Activated CD8-positive, alpha-beta T cell treated with anti-CD3 and anti-CD28 coated beads, Interleukin-2, amount 10 ng/mL, durations not matched to agents 7 days and 5 days (primary cell): ENCODE measurements at places on chromosomes 4 and X. TPM values are rescaled to one million over a fixed set of nuclear protein-coding genes. Genes with fewer than 3 reads are reported as not detected.

DNA sequence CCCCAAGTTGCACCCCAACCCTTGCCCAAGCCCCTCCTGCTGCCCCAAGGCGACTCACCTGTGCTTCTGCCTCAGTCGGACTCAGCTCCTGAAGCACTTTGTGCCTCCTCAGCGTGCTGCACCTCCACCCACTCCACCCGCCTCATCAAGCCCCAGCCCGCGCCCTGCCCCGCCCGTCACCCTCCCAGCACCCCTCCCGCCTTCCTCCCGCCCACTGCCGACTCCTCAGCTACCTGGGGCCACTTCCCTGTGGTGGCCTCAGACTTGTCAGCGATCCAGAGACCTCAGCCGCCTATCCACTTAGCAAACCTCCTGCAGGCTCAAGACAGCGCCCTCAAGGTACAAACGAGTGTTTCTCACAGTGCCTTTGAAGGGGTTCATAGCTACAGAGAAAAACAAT, 19.6 kb upstream of the IQCM start:
- no peak for DNase-seq

Gene ENOPH1
- total RNA-seq = 45.3 TPM

DNA sequence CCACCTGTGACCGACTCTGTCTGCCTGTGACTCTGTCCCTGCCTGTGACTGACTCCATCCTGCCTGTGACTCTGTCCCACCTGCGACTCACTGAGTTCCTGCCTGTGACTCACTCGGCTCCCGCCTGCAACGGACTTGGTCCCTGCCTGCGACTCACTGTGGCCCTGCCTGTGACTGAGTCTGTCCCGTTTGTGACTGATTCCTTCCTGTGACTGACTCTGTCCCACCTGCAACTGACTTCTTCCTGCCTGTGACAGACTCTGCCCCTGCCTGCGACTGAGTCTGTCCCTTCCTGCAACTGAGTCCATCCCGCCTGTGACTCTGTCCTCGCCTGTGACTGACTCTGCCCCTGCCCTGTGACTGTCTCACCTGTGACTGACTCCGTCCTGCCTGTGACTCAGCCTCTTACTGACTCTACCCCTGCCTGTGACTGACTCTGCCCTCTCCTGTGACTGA, 9.6 kb upstream of the UVSSA start:
- DNase-seq = peak; percentile 50

Gene GPR78
- not detected for total RNA-seq

DNA sequence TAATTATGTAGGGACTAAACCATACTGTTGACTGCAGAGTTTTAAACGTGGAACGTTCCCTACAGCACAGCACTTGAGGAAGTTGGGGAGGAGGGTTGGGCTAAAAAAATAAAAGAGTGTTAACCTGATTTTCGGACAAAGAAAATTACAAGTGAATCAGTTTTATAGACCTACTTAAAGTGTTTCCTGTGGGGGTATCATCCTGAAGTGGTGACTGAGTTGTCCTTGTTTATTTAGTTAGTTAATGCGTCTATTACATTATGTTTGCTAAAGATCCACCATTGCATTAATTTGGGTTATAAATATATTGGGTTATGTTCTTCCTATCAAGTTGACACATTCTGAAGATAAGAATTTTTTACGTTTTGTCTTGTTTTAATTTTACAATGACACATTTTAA, 14.7 kb downstream of the UNC5C start:
- DNase-seq = no peak

DNA sequence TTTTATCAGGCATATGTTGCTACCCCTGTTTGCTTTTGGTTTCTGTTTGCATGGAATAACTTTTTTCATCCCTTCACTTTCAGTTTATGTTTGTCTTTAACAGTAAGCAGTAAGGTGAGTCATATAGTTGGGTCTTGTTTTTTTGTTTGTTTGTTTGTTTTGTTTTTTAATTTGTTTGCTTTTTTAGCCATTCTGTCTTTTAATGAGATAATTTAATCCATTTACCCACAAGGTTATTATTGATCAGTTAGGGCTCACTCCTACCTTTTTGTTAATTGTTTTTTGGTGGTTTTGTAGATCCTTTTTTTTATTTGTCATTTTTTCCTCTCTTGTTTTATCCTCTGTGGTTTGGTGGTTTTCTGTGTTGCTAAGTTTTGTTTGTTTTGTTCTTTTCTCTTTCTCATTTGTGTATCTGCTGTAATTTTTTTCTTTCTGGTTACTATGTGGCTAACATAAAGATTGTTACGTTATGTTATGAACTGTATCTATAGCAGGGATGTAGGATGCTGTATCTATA, 379.5 kb upstream of the MAD2L1 start:
- no peak for DNase-seq

GRCh38 chr4:75953509-75953908, 12.7 kb upstream of the NAAA start:
- no peak for DNase-seq

DNA sequence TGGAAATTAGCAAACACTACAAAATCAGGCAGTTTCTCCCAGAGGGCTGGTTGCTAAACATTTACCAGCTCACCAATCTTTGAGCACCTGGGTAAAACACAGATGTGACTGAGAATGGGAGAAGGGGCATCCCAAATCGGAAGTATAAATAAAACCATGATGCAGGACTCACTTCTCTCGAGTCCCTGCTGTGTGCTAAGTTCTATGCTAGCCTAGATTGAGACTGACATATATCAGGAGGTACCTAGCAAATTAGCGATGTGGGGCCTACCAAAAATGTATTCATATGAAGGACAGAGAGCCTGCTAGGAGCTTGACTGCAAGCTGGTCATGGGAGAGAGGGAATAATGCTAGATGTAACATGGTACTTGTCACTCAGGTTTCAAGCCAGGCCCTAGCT, 171.9 kb upstream of the PGRMC2 start:
- DNase-seq = no peak

Gene TEC
- total RNA-seq = 2.7 TPM

Gene HTR2C
- total RNA-seq = not detected

- no peak for DNase-seq
Observed at GRCh38 chr4:112895811-112896608, 153.4 kb upstream of the ANK2 start.

DNA sequence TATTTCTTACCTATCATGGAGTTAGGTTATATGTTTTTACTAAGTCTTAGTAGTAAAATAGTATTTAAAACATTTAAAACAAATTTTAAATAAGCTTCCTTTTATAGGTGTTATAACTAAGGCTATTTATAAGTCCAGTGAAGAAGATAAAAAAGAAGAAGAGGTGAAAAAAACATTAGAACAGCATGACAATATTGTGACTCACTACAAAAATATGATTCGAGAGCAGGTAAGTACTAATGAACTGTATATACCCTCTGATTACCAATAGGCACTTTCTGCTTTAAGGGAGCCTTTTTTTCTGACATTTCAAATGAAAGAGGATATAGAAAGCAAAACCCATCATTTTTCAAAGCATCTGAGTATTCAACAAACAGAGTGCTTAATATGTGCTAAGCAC, 76.6 kb downstream of the USO1 start:
- no peak for DNase-seq

- no peak for DNase-seq
Observed at GRCh38 chrX:80879143-80879542, 69.5 kb upstream of the BRWD3 start.

- DNase-seq = no peak
Observed at GRCh38 chr4:173958445-173958844, 325.0 kb downstream of the FBXO8 start.

Gene STPG2
- total RNA-seq = not detected

- DNase-seq = no peak
Observed at GRCh38 chrX:28756647-28757046, 169.4 kb downstream of the IL1RAPL1 start.

Gene TLR2
- total RNA-seq = 1.4 TPM

DNA sequence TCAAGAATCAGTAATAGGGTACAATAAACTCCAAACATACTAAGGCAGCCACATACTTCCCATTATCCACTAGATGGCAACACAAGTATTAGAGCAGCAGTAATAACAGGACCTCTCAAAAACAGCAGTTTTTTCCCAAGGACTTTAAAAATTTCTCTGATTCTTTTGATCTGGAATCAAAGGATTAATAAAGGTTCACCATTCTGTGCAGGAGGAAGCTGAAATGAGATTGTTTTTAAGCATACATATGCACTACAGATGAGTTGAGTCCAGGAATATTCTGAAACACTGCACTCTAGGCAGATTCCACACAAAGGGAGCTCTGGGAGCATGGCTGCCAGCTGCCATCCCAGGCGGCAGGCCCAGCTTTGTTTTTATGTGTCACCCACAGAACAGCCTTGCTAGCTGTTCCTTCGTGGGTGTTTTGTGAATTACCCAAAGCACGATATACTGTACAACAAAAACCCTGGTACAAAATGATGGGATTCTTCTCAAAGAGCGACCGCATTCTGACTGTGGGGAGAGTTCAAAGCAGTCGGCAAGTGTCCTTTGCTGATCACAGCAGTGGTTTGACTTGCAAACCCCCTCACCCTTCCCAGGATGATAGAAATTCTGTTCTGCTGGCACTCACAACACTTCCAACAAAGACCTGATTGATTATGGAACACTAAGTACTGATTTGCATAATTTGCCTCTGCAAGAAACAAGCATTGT, 61.0 kb downstream of the STX18 start:
- DNase-seq = no peak

Gene DCHS2
- total RNA-seq = not detected

DNA sequence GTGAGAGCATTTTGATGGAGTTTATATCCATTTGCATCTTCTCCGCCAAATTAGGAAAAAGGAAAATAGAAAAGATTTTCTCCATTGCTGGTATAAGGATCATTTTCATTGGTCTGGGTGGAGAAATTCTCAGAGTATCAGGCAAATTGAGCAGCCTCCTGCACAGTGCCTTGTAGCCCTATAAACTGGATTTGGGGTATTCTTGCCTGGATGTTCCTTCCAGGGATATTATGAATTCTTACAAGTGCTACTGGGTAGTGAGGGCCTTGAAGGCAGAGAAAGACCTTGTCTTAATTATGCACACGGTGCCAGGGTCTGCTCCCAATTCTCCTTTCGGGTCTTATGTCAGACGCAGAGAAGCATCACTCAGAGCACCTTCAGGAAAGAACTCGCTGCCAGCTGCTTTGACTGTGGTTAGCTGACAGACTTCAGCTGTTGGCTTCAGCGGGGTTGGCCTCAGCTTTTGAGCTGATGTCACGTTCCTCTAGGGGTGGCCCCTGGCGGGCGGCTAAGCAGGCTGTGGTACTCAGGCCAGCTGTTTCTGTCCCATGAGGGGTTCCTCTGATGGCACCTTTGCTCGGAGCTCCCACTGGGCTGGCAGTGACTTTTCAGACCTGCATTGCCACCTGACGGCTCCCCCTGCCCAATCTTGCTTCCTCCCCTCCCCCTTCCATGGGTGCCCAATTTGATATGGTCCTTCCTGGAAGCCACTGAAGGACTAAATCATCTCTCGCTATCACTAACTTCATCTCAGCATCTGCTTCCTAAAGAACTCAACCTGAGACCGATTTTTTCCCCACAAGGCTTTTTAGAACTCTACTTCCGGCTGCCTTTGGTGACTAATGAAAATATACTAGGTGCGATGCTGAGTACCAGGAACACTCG, 519.5 kb downstream of the BCOR start:
- DNase-seq = peak; percentile 40

GRCh38 chr4:162938738-162939485, 227.8 kb downstream of the NAF1 start:
- DNase-seq = no peak

GRCh38 chrX:150558424-150558823, 10.0 kb upstream of the MTM1 start:
- no peak for DNase-seq

DNA sequence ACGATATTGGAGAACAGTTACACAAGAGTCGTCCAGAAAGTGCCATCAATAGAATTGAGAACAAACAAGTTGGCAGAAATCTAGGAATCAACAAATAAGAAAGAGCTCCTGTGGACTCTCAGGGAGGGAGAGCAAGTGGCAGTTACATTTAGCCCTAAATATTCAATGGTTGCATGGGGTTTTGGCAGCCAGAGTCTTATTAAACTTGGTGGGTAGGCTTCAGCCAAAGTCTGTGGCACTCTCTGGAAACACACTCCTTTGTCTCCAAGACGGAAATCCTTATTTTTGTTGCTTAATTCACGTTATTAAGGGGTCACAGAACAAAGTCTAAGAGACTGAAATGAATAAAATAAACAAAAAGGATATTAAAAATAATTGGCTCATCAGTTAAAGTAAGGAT, 742.2 kb upstream of the ATOH1 start:
- DNase-seq = no peak

Gene ARHGAP36
- not detected for total RNA-seq

GRCh38 chrX:97564496-97564895, 680.8 kb downstream of the RPA4 start:
- DNase-seq = no peak

DNA sequence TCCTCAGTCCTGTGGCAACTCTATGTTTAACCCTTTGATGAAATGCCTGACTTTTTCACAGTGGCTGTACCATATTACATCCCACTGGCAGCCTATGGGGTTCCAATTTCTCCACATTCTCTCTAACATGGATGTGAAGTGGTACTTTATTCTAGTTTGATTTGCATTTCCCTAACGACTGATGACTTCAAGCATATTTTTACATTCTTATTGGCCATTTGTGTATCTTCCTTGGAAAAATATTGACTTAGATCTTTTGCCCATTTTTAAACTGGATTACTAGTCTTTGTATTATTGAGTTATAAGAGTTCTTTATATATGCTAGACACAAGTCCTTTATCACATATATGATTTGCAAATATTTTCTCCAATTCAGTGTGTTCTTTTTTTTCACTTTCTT, 2.1 kb upstream of the RAB39B start:
- no peak for DNase-seq

- DNase-seq = peak; percentile 58
Observed at GRCh38 chr4:76301068-76301774, 5.3 kb upstream of the STBD1 start.

Gene LRRC66
- 0.08 TPM for total RNA-seq

Gene RAI2
- not detected for total RNA-seq

DNA sequence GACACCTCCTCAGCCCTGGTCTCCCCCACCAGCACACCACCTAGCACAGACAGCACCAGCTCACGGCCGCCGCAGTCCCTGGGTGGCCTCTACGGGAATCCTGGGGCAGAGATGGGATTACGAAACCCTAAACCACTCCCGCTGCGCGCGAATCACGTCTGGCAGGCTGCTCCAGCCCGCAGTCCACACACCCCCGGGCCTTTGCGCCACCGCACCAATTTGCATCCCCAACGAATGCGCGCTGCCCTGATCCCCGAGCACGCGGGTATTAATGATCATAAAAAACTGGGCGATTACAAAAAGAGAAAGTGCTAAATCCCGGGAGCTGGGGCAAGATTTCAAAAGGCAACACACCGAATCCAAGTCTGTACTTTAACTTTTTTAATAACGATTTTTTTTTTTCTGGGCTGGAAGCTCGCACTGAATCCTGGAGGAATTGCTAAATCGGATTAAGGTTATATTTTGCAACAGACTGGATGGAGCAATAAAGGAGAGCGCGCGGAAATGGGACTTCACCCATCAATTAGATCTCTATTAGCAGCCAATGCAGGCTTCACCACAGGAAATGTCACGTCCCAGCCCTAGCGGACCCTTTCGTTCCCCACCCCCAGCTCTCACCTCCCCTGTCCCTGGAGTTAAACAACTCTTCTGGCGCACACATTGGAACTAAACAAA, 69.8 kb upstream of the TMEM33 start:
- no peak for DNase-seq

- no peak for DNase-seq
Observed at GRCh38 chr4:5888222-5889001, 4.5 kb downstream of the CRMP1 start.

Gene IQSEC2
- not detected for total RNA-seq

GRCh38 chr4:21134994-21135393, 434.7 kb downstream of the PACRGL start:
- DNase-seq = no peak

Gene HSFX1
- 0.78 TPM for total RNA-seq

Gene S100P
- total RNA-seq = 8.5 TPM

Gene ERCC6L
- 14.4 TPM for total RNA-seq
